Stimulated activated CD4-positive, alpha-beta T cell treated with anti-CD3 and anti-CD28 coated beads, Interleukin-1b, Interleukin-23, amount 100 ng/mL, for 1 hour (primary cell): ENCODE measurements at places on chromosomes 4 and X.

DNA sequence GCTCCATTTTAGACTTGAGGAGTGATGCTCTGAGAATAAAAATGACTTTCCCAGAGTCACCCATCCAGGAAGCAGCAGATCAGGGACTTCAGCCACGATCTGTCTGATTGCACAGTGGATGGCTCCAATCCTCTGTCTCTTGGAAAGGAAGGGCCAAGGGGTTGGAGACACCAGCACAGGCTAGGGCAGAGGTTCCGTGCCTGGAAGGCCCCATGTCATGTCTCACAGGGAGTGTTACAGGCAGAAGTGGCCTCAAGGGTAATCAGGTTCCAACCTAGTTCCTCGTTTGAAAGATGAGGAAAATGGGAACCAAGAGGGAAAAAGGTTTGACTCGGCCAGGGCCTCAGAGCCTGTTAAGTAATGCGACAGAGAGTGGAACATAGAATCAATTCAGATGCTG, 160.0 kb downstream of the EFNB1 start:
- no peak for DNase-seq

GRCh38 chr4:158162631-158163030, 10.2 kb downstream of the GASK1B start:
- DNase-seq, result no peak

GRCh38 chrX:45716750-45717149, 516.1 kb upstream of the DIPK2B start:
- no peak for DNase-seq

DNA sequence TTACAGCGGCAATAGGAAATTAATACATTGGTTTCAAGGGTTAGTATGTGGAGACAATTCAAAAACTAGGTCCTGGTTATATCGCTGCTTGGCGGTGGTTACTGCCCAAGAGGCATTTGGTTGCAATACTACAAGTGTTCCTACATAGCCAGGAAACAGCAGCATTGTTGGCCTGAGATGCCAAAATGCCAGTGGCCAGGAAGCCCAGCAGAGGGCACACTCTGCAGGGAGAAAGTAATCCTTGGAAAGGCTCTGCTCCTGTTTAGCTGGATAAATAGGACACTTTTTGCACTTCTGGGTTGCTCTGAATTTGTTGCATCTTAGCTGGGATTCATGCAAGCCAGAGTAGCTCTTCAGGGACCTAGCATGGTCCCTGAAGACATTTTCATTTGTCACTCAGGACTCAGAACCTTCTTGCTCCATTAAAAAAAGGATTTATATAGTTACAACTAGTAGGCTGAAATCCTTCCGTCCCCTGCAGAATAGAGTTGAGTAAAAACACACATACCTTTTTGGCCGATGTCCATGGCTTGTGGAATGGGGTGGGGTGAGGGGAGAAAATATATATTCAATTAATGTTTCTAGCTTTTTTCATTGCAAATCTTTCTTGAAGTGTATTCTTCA, 8.1 kb upstream of the GPR119 start:
- DNase-seq, result no peak

DNA sequence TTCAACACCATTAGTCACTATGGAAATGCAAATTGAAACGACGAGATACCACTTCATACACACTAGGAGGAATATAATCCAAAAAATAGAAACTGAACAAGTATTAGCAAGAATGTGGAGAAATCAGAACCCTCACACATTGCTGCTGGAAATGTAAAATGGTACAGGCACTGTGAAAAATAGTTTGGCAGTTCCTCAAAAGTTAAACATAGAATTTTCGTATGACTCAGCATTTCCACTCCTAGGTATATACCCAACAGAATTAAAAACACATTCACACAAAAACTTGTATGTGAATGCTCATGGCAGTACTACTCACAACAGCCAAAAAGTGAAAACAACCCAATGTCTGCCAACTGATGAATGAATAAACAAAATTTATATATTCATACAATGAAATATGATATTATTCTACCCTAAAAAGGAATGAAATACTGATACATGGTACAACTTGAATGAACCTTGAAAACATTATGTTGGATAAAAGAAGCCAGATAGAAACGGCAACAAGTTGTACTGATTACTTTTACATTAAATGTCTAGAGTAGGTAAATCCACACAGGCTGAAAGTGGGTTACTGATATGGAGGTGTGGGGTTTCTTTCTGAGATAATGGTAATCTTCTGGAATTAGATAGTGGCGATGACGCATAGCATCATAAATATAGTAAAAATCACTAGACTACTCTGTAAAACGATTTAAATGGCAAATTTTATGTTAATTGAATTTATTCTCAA, 22.3 kb downstream of the TEC start:
- DNase-seq, result no peak

DNA sequence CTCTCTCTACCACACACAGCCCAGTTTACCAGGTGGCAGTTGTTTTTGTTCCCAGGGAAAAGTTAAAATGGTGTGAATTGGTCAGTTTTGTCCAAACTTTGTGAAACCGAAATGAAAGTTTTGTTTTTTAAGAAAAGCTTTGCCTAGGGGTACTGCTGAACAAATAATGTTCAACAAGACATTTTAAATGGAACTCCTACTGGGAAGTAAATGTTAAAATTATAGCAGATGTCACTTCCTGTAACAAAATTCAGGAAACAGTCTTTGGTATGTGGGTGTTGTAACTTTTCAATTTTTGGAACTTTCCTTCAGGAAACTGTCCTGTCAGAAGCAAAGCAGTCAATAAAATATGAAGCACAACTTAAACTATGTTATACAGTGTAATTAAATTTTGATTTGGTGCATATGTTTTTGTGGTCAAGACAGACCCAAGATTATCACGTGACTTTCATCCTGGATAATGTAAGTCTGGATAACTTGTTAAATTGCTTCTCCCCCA, 79.5 kb downstream of the AFF1 start:
- DNase-seq, result no peak

- no peak for DNase-seq
These were observed 4.5 kb downstream of the C1GALT1C1 start for GRCh38 chrX:120625371-120625770.

- no peak for DNase-seq
These were observed 8.7 kb downstream of the SMIM10 start for GRCh38 chrX:134999469-134999868.

DNA sequence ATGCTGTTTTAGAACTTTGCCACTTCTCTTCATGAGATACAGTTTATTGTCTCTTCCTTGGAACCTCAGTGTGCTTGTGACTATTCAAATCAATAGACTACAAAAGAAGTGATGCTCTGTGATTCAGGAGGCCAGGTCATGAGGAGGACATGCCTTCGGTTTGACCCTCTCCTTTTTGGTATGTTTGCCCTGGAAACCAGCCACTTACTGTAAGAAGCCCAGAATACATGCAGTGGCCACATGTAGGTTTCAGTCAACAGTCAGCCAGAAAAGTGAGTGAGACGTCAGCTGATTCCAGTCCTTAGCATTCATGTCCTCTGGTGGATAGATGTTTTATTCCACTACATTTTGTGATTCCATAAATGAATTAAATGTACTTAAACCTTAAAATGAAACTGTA, 328.7 kb downstream of the PCDH18 start:
- no peak for DNase-seq

- DNase-seq, result no peak
These were observed 49.6 kb downstream of the LAMP2 start for GRCh38 chrX:120419463-120419862.

DNA sequence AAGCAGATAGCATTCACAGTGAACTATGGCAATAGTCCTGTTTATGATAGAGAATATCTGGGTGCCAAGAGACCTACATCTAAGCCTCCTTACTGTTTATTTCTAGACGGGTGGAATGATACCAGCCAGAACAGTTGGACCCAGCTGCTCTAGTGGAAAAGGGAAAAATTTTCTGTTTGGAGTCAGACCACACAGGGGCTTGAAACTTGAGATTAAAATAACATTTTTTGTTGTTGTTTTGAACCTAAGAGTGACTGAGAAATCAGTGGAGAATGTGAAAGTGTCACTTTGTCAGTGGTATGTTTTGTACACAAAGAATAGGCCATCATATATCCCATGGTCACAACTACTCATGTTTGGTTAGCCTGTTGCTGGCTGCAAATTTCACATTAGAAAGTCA, 105.7 kb downstream of the AGTR2 start:
- DNase-seq, result no peak

DNA sequence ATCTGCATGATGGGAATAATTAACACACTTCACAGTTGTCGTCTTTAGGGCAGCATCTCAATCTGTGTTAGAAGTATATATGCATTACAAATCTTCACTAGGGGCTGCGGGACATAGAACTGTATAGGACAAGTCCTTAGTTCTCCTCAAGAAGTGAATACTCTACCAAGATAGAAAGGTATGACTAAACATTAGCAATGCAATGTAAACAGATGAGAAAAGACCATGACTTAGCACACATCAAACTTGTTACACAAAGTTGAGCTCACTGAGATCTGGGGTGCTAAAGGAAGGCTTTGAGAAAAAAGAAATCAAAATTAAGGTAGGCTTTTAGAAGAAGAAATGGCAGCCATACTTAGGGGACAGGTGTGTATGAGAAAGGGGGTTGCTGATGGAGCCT, 182.1 kb upstream of the MAP3K15 start:
- no peak for DNase-seq

DNA sequence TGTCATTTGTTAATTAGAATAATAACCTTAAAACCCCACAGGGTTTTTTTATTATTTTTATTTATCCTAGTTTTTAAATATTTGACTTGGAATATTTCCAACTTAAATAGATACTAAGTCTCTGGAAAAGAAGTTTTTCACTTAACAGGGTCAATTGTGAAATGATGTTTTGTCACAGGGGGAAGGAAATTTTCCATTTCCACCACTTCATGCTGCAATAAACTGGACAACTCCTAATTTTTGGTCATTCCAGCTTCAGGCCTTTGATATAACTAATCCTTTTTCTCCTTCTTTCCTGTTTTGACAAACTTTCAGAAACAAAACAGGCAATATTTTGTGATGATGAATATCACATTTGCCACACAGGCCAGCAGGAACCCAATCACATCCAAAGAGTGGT, 45.3 kb downstream of the UGT2B10 start:
- no peak for DNase-seq

- DNase-seq, result no peak
These were observed 138.8 kb downstream of the TEX11 start for GRCh38 chrX:70769659-70770227.

DNA sequence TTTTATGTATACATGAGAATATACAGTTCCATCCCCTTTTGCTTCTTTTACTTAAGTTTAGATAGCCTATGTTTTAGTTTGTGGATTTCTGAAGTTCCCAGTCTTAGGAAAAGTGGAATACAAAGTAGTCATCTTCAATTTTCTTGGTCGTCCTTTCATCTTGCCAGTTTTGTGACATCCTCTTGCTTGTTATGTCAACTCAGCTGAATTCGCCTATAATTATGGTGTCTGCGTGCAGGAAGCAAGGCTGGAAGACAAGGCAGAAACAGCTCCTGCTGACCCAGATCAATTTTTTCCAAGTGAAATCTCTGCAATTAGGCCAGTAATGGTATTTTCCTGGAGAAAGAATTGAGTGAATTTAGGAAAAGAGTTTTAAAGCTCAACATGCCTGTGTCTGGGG, 28.1 kb upstream of the NYX start:
- DNase-seq, result no peak

GRCh38 chr4:153465615-153466080, 512 bp upstream of the TMEM131L start:
- DNase-seq, result no peak

- no peak for DNase-seq
These were observed 148.7 kb downstream of the SPATA18 start for GRCh38 chr4:52199574-52200338.

GRCh38 chrX:69119122-69119521, 46.1 kb downstream of the PJA1 start:
- no peak for DNase-seq

- DNase-seq, result no peak
These were observed 30.7 kb upstream of the CBR4 start for GRCh38 chr4:169040559-169041261.

- no peak for DNase-seq
These were observed 359.3 kb upstream of the GALNT7 start for GRCh38 chr4:172809319-172809718.

- no peak for DNase-seq
These were observed 16.4 kb downstream of the TMEM31 start for GRCh38 chrX:103727115-103727514.

DNA sequence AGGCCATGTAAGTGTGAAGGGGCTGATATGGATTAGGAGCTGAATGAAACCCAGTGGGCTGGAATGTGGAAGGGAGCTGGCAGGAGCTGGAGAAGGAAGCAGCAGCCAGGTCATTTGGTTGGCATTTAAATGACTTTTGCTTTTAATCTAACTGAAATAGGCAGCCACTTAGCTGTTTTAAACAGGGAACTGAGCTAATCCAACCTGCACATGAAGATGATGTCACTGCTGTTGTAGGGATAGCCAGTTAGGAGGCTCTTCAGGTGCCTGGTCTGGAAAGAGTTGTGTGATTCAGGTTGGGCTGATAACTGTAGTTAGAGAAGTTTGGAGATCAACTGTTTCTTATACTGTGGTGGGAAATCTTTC, 122.4 kb downstream of the PALLD start:
- no peak for DNase-seq

DNA sequence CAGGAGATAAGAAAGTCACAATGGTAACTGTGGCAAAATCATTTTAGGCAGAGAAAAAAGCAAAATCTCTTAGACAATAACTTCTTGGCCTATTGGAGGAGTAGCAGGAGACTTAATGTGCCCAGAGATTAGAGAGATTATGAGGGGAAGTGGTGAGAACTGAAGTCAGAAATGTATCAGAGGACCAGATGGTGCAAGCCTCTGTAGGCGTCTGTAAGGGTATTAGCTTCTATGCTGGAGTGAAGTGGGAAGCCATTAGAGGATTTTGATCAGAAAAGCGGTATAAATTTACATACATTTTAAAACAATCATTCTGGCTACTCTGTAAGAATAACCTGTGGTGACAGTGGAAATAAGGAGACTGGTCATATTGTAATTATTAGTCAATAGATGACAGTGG, 236.7 kb downstream of the FAT4 start:
- no peak for DNase-seq

DNA sequence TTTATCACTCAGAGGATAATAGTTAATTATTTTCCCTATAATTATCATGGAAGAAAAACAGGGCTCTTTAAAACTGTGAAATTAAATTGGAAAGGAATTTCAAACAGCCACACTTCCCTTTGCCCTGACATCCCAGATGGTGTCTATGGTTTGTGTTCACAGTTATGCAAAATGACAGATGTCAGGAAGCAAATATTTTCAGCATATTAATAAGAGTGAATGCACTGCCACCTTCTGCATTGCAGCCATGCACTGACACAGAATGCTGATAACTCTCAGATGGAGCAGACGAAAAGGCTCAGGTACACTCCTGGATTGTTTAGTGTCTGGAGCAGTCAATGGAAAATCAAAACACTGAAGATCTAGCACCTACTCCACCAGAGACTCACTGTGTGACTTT, 57.6 kb downstream of the RWDD4 start:
- DNase-seq, result no peak

DNA sequence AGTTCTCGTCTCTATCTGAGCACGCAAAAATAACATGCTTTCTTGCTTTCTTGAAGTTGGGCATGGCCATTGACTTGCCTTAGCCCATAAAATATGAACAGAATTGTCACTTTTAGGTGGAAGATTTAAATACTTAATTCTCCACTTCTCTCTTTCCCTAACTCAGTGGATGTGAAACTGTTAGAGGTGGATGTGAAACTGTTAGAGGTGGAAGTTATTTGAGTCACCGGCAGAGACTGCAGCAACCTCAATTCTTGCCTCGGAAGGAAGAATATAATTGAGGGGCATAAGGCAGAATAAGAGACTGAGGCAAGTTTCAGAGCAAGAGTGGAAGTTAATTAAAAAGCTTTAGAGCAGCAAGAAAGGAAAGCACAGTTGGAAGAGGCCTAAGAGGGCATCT, 2.8 kb upstream of the PARM1 start:
- DNase-seq, result no peak
